Right renal pelvis (tissue), 4 donors: ENCODE measurements at places on chromosomes 13 and 19.

GRCh38 chr13:24162604-24163003 lies 2.1 kb downstream of the SPATA13 start:
- DNase-seq, result no peak

DNA sequence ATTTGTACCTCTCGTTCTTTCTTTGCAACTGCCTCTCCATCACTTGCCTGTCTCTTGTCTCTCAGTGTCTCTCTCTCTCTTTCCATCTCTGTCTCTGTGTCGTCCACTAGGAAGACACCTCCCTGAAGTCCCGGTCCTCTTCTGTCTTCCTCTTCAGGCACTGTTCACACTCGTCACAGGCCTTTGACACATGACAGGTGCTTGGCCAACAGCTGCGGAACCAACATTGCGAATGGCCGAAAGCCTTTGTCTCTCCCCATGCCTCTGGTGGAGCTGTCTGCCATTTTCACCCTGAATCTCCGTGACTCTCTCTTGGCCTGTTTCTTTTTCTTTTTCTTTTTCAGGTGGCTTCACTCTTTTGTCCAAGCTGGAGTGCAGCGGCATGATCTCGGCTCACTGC lies 2.8 kb downstream of the HIPK4 start:
- no peak for DNase-seq

- no peak for DNase-seq
Measured at GRCh38 chr13:46739447-46740098, 57.4 kb downstream of the ESD start.

- no peak for DNase-seq
Measured at GRCh38 chr13:108776650-108777049, 147.2 kb downstream of the MYO16 start.

DNA sequence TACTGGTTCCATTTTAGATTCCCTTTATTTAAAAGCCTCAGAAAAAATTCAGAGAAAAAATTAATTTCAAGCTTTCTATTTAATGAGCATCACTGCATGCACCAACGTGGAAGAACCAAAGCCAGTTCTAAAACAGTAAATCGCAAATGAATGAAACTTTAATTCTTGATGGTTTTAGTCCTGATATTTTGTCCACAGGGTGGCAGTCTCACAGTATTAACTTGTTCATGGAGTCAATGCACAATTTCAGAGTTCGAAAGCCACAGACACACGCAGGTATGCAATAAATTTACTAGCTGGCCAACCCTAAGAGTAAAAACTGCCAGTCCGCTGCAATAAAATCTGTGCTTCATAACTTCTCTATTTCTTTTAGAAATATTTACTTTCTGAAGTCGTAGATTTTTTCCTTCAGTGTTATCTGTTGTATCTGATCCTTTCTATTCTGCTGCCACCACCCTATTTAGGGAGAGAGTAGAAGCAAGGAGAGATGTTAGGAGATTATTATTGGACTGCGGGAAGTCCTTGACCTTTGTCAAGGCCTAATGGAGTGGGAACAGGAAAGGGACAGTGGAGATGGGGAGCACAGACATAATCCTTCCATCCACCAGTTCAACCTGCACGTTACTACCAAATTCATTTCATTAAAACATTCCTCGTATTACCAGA lies 7.0 kb upstream of the WBP4 start:
- no peak for DNase-seq

- no peak for DNase-seq
Measured at GRCh38 chr19:10353793-10354391, 14.5 kb upstream of the ICAM3 start.

- no peak for DNase-seq
Measured at GRCh38 chr13:108924134-108924533, 294.7 kb downstream of the MYO16 start.

DNA sequence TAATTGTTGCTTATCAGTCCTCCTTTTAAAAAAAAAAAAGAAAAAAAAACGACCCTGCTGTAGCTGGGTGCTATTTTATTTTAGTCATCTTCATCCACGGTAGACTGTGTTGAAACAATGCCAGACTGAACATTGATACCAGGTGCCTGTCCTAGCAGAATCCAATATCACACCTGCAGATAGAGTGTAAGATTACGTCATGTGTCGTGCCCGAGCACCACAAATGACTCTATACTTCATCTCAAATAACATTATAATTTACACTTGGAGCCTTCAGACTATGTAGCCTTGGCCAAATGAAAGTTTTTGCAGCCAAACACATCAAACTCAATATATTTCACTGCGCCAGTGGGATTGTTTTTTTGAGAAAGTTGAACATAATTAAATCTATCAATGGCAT lies 410.6 kb downstream of the FGF9 start:
- DNase-seq, result no peak
